ENCODE measurements at places on chromosomes 5 and 9. TPM values are rescaled to one million over a fixed set of nuclear protein-coding genes. Genes with fewer than 3 reads are reported as not detected.
A peak's percentile ranks its signal among the peaks of the same experiment; 100 is the strongest.

The PTPN3 gene
- total RNA-seq = 4.7 TPM

The ASPN gene
- 129 TPM for total RNA-seq

The CRB2 gene
- not detected for total RNA-seq

The IL4 gene
- total RNA-seq = not detected

GRCh38 chr9:133088146-133088750 lies 26.5 kb downstream of the CEL start:
- no peaks in the 10 kb centered on the region for H3K4me1 ChIP-seq
- DNase-seq = no peak
- H3K27me3 ChIP-seq = no peaks in the 10 kb centered on the region
- H3K36me3 ChIP-seq = no peaks in the 10 kb centered on the region
- H3K27ac ChIP-seq = no peak overlapping the region

DNA sequence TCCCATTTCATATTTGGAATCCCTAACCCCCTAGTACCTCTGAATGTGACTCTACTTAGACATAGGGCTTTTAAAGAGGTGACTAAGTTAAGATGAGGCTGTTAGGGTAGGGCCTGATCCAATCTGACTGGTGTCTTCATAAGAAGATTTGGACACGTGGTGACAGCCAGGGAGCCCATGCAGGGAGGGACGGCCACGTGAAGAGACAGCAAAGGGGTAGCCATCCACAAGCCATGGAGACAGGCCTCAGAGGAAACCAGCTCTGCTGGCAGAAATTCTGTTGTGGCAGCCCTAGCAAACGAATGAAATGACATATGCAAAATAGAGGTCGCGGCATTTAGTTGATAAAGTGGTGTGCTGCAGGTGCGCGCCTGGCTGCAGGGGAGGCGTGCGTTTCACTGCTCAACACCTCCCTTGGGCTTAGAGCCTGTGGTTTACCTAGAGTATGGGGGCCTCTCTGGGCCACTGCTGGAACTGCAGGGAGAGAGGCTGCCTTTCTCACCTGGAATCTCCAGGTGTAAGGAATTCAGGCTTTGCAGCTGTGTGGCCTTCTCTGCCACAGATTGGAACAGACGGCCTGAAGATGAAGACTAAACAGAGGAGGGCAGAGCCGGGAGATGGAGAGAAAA lies 7.1 kb upstream of the AFAP1L1 start:
- DNase-seq = no peak
- peaks cover 2% of the 10 kb centered on the region for H3K36me3 ChIP-seq
- no peak overlapping the region for H3K27ac ChIP-seq
- no peak overlapping the region for H3K4me3 ChIP-seq
- H3K27me3 ChIP-seq = peaks cover 12% of the 10 kb centered on the region

DNA sequence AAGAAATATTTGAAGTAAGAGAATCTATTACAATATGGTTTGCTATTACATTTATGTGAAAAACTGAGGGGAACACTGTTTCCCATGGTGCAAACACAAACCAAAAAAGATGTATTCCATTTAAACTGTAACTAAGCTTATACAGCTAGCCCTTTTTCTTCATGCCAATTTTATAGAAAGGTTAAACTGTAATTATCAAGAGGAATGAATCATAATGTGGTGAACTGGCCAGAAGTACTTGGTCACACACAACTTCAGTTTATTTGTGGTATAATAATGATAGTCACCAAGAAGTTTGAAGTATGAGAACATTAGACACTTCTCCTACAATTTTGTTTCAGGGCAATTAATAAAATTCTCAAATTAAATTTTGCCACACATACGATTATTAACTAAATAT lies 177.9 kb downstream of the XRCC4 start:
- H3K4me3 ChIP-seq = no peak overlapping the region
- no peak for DNase-seq
- no peak overlapping the region for H3K27ac ChIP-seq
- no peaks in the 10 kb centered on the region for H3K36me3 ChIP-seq
- H3K4me1 ChIP-seq = peaks cover 3% of the 10 kb centered on the region
- H3K27me3 ChIP-seq = no peaks in the 10 kb centered on the region

DNA sequence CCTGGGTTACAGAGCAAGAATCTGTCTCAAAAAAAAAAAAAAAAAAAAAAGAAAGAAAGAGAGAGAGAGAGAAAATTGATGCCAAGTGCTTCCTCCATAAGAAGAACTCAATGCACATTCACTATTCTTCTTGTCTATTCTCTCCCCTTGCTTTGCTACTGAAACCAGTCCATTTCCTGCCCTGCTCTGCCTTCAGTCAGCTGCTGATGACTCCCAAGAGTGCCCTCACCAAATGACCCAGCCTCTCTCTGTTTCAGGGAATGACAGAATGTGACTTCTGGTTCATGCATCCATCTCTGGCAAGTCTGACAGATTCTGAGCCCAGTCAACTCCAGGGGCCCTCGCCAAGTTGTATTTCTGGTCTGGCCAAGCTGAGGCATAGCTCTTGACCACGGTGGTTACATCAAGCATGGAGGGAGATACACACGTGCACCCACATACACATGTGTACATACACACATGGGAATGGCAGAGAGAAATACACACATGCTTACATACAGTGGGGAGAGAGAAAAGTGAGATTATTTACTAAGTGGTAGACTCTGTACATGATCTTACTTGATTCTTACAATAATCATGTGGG lies 106.2 kb downstream of the NSG2 start:
- H3K36me3 ChIP-seq = peaks cover 2% of the 10 kb centered on the region
- H3K27ac ChIP-seq = no peak overlapping the region
- no peak for DNase-seq
- no peaks in the 10 kb centered on the region for H3K4me1 ChIP-seq

GRCh38 chr9:79184831-79185230 lies 386.9 kb upstream of the TLE4 start:
- H3K27me3 ChIP-seq = no peaks in the 10 kb centered on the region
- no peak overlapping the region for H3K4me3 ChIP-seq
- no peak for DNase-seq
- peaks cover 4% of the 10 kb centered on the region for H3K36me3 ChIP-seq
- no peak overlapping the region for H3K27ac ChIP-seq

- H3K27me3 ChIP-seq = peaks cover 20% of the 10 kb centered on the region
- H3K36me3 ChIP-seq = no peaks in the 10 kb centered on the region
- H3K4me3 ChIP-seq = no peak overlapping the region
- H3K4me1 ChIP-seq = no peaks in the 10 kb centered on the region
- DNase-seq = no peak
Measured at GRCh38 chr9:85130260-85130659, 460.7 kb downstream of the NTRK2 start.

DNA sequence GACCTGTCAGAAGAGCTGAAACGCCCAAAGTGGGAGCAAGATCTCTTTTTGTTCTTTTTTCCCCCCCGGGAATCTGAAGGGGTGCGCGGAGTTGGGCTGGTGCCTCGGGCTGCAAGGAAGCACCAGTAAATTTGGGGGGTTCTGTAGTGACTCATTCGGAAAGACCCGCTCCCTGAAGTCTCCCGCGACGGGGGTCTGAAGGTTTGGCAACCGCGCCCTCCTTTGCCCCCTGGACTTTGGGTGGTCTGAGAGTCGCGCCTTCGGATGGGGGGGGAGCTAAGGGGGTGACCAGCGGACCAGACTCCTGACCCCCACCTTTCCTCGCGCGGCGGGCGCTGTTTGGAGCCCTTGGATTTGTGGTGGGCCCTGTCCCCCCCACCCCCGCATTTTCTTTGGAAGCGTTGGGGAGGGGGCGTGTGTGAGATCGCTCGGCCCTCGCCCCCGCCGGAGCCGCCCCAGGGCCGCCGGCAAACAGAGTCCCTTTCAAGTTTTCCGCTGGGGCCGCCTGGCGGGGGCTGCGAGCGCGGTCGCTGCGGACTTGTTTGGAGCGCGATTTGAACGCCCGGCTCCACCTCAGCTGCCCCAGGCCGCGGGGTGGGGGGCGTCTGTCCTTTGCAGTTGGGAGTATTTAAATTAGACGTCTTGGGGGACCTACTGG lies 2.0 kb downstream of the CXXC5 start:
- H3K4me3 ChIP-seq = peak overlapping the region; percentile 99
- peak overlapping the region; percentile 98 for H3K27ac ChIP-seq
- H3K4me1 ChIP-seq = peaks cover 57% of the 10 kb centered on the region
- H3K36me3 ChIP-seq = peaks cover 8% of the 10 kb centered on the region
- H3K27me3 ChIP-seq = no peaks in the 10 kb centered on the region
- DNase-seq = no peak

DNA sequence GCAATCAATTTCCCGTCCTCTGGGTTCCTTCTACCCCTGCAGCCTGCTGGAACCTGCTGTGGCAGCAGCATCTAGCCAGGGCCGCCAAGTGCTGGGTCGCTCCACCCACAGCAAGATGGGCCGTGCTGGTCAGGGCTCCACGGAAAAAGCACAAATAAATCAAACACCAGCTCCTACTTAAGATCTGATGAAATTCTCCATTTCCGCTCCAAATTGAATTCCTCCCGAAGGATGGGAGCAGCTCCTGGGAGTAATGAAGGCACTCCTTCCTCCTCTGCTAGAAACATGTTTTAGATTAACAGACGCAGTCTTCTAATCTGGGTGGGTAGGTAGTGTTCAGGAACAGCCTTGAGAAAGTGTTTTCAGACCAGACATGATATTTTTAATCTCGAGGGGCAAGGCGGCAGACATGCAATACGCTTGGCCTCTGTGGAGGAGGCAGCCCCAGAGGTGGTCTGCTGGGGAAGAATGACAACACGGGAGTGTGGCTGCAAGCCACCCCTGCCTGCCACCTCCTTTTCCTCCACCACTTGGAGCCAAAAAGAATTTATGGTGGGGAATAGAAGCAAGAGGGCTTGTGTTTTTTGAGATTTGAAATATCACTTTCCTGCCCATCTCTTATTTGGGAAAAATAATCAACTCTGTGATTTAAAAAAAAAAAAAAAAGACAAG lies 194.1 kb downstream of the AOPEP start:
- peak overlapping the region; percentile 67 for H3K4me3 ChIP-seq
- H3K36me3 ChIP-seq = peaks cover 4% of the 10 kb centered on the region
- no peak for DNase-seq
- H3K27me3 ChIP-seq = no peaks in the 10 kb centered on the region
- H3K4me1 ChIP-seq = peaks cover 83% of the 10 kb centered on the region

DNA sequence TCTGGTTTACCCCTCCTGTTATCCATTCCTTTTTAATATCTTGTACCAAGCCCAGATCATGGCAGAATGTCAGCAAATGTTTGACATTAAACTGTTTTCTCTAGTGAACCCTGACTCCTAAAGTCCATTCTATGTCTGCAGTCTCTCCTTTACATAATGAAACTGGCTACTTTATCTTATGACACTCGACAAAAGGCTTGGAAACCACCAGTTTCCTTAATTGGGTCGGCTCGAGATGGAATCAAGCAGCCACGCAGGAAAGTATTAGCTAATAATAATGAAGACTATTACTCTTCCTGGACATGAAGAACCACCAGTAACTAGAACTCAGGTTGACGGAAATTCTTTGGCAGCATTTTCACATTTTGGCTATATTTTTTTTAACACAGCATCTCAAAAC lies 17.5 kb downstream of the DAP start:
- peaks cover 86% of the 10 kb centered on the region for H3K36me3 ChIP-seq
- no peak overlapping the region for H3K27ac ChIP-seq
- no peaks in the 10 kb centered on the region for H3K27me3 ChIP-seq

DNA sequence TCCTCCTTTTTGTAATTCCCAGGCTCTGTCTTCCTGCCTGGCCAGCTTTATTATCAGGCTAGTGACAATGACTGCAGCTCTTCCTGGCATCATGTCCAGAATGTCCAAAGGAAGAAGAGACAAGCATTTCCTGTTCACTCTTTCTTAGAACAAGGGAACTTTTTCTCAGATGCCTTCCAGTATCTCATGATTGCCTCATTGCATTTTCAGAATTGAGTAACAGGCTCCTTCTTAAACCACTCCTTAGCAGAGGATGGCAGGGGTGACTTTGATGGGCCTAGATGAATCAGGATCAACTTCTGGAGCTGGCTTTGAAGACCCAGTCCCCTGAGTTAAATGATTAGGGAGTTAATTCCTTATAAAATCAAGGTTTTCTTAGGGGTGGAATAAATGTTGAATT lies 92.9 kb upstream of the RASGRF2 start:
- no peaks in the 10 kb centered on the region for H3K27me3 ChIP-seq
- no peak overlapping the region for H3K27ac ChIP-seq
- H3K4me1 ChIP-seq = peaks cover 8% of the 10 kb centered on the region
- peaks cover 10% of the 10 kb centered on the region for H3K36me3 ChIP-seq

DNA sequence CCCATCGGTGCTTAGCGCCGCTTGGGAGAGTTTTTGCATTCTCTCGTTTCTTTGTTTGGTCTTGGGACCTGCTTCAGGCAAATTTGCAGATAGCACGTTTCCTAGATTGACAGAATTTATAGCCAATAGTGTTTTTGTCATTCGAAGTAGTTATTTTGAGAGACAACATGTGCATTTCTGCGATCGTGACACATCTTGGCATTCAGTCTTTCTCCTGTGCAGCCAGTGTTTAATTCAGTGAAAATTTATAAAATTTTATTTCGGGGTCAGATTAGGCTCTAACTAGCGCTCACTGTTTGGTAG lies 830 bp downstream of the PRRC1 start:
- no peak for DNase-seq
- H3K27me3 ChIP-seq = no peaks in the 10 kb centered on the region
- peak overlapping the region; percentile 85 for H3K4me3 ChIP-seq
- peaks cover 30% of the 10 kb centered on the region for H3K36me3 ChIP-seq

DNA sequence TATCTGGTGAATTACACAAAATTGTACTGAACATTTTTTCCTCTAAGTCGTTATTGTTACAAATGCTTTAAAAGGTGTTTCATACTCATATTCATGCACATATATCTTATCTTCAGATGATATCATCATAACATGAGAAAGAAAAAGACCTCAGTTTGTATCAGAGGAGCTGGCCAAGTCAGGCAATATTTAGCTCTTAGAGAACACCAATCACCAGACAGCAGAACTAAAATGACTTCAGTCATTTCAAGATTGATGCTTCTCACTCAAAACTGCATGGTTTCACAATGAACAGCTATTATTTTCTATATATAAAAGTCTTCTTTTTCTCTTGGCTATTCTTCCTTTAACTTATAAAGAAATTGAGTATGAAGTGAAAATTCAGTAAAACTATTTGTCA lies 44.6 kb downstream of the TSSK1B start:
- H3K27ac ChIP-seq = no peak overlapping the region
- DNase-seq = no peak
- no peaks in the 10 kb centered on the region for H3K36me3 ChIP-seq
- H3K4me1 ChIP-seq = peaks cover 7% of the 10 kb centered on the region
- peaks cover 10% of the 10 kb centered on the region for H3K27me3 ChIP-seq

DNA sequence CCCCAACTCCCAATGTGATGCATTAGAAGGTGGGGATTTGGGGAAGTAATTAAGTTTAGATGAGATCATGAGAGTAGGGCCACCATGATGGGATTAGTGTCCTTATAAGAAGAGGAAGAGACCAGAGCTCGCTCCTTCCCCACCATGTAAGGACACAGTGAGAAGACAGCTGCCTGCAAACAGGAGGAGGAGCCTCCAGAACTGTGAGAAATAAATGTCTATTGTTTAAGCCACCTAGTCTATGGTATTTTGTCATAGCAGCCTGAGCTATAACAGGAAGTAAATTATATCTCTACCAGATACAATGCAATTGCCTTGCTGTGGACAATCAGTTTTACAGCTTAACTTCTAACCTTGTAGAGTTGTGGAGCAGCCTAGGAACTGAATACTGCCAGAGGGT lies 58.0 kb downstream of the ANKRD33B start:
- peaks cover 9% of the 10 kb centered on the region for H3K36me3 ChIP-seq
- DNase-seq = no peak
- no peak overlapping the region for H3K27ac ChIP-seq
- no peaks in the 10 kb centered on the region for H3K27me3 ChIP-seq
- peaks cover under 1% of the 10 kb centered on the region for H3K4me1 ChIP-seq
- no peak overlapping the region for H3K4me3 ChIP-seq

- H3K4me3 ChIP-seq = no peak overlapping the region
- no peak for DNase-seq
- no peak overlapping the region for H3K27ac ChIP-seq
- peaks cover 15% of the 10 kb centered on the region for H3K4me1 ChIP-seq
- H3K27me3 ChIP-seq = no peaks in the 10 kb centered on the region
Measured at GRCh38 chr5:1501372-1502045, 22.3 kb downstream of the LPCAT1 start.

All from osteocyte (in vitro differentiated cells).